CD8-positive, alpha-beta memory T cell (primary cell): ENCODE measurements at places on chromosomes 3 and 15.

DNA sequence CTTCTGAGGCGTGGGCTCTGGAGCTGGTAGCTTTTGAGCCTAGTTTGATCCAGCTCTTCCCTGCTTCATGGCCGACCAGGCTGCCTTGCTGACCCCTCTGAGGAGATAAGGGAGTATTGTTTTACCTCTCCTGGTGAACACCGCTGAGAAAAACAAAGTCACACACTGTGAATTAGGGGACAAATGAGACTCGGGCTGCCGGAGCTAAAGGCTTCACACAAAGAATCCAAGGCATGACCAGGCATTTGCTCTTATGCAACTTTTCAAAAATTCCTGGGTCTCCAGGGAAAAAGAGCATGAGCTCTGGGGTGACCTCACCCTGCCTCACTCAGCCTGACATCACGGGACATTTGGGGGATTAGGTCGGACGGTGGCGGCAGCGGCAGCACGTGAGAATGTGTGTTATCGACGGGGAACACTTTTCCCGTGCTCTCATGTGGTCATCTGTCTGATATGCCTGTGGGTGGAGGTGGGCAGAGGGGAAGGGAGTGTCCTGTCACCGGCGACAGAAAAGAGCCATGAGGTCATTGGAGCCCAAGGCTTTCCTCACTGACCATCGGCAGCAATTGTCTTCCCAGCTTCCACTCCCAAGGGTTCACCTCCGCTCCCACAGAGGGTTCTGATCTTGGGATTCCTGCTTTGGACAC is 61.0 kb downstream of the TMEM44 start:
- no peak for DNase-seq

GRCh38 chr15:91407269-91407889 is 307.3 kb downstream of the SV2B start:
- DNase-seq, result no peak

DNA sequence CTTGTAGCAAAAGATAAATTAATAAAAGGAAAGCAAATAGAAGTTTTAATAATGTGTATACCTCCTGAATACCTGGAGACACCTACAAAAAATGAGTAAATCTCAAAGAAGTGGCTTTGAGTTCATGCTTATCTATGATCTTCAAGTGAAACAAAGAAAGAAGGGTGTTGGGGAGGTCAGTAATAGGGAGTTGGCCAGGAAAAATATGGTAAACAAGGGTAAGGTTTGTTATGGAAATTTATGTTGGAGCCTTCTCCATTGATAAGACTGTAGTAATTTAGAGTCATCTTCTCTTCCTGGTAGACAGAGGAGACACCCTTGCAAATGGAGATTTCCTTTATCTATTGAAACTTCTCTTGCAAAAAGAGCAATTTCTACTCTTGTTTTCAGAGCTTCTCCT is 6.6 kb upstream of the CCR8 start:
- DNase-seq, result no peak

DNA sequence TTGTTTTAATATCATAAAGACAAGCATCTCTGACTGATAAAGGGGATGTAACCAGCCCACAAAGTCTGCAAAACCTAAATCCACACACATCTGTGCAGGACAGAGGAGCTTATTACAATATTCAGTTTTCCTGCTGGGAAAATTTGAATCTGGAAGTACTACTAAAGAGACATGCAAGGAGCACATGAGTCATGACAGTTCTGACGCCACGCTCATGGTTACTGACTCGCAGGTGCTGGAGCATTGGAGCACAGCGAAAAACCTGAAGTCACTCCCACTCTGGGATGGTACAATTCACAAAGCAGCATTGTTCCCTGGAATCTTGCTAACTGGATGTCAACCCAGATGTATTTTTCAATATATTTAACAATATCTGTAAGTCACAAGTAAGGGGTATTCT is 7.6 kb upstream of the ISL2 start:
- DNase-seq, result no peak

GRCh38 chr15:89129816-89130134 is 41.5 kb downstream of the ABHD2 start:
- no peak for DNase-seq

DNA sequence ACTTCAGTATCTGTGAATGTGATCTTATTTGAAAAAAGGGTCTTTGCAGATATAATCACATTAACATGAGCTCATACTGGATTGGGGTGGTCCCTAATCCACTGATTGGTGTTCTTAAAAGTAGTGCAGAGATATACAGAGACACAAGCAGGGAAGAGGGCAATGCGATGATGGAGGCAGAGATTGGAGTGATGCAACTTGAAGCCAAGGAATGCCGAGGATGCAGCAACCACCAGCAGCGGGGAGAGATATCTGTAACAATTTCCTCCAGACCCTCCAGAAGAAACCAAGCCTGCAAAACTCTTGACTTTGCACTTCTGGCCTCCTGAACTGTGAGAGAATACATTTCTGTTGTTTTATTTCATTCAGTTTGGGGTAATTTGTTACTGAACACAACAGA is 171.0 kb upstream of the MBNL1 start:
- no peak for DNase-seq

DNA sequence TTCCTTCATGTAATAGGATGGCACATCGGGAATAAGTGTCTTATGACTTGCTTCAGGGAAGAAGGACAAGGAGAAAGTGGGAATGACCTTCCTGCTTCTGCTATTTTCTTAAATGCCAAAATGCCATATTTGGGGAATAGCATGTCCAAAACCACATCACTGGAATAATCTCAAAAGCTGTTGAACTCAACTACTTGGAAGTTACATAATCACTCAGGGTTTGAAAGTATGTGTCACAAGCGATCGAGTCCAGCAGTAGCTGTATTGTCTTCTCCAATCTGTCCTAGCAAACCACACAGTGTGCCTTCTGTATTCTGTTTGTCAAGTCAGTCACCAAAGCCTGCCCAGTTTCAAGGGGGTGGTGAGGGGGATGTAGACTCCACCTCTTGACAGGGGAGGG is 58.3 kb upstream of the GADL1 start:
- DNase-seq, result no peak

DNA sequence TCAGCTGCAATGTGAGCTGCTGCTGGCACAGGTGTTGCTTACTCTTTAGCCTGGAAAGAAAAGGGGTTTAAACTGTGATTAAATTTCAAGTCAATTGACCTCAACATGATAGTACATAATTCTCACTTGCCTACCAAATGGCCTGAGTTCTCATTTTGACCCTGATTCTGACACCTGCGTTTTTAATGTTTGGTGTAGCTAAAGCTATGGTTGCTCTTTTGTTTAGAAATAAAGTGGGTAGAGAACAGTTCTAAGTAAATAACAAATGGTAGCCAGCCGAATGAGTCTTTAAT is 100.8 kb upstream of the SOX2 start:
- DNase-seq, result no peak

DNA sequence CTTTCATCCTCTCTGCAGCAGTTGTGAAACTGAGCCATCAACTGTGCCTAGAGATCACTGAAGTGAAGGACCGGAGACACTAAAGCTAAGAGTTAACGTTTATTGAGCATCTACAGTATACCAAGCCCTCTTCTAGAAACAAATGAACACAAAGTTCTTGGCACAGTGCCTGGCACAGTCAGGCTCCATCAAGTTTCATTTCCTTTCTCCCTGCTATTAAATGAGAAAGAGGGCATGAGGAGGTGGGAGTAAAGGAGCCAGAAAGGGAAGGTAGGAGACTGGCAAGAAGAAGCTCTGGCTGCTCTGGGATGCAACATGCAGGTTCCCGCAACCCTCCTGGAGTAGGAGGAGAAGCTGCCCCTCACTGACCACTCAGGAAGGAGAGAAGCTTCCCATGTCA is 30.6 kb downstream of the CYP19A1 start:
- no peak for DNase-seq

DNA sequence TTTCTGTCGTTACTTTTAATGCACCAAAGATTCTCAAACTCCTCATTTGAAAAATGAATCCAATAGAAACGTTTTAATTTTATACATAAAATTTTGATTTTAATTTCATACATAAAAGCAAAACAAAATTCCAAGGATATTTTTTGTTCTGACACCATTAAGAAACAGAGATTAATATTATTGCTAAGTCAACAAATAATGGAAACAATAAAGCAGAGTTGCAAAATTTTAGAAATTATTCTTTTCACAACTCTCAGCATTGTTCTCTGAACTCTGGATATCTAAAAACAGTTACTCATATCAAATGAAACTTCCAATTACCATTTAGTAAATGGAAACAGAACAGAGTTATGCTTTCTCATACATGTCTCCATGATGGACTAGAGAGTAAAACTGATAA is 260.2 kb downstream of the EPHA6 start:
- DNase-seq, result no peak

DNA sequence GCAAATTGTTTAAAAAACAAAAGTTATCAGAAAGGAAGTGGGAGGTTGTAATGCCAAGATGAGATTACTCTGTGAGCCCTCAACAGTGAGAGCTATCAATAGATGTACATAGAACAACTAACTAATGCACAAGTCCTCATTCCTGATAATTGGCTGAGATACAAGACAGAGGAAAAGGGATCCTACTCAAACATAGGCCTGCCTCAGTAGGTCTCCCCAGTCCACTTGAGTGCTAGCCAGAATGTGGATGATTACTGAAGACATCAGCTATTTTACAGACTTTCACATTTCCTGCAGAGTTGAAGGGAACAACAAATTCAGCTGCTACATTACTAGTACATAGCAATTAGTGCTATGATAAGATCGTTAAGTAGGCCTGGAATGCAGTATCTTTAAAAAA is 981.9 kb downstream of the TUSC7 start:
- DNase-seq, result no peak

GRCh38 chr15:52102463-52102862 is 10.1 kb downstream of the BCL2L10 start:
- no peak for DNase-seq

DNA sequence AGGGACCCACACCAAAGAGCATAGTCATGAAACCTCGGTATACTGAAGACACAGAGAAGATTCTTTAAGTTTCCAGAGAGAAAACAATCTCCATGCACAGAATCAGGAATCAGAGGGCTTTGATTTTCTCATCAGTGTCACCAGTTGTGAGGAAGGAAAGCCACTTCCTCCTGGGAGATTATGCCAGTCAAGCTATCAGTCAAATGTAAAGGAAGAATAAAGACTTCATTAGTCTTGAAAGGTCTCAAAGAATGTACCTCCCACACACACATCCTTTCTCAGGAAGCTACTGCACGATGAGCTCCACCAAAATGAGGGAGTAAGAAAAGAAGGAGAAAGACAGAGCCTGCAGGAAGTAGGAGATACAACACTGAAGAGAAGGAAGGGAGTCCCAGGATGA is 486.3 kb downstream of the SHQ1 start:
- no peak for DNase-seq

- no peak for DNase-seq
These were observed 810.2 kb upstream of the ALCAM start for GRCh38 chr3:104556372-104557078.

- no peak for DNase-seq
These were observed 87.0 kb downstream of the CTNNB1 start for GRCh38 chr3:41286305-41286704.

DNA sequence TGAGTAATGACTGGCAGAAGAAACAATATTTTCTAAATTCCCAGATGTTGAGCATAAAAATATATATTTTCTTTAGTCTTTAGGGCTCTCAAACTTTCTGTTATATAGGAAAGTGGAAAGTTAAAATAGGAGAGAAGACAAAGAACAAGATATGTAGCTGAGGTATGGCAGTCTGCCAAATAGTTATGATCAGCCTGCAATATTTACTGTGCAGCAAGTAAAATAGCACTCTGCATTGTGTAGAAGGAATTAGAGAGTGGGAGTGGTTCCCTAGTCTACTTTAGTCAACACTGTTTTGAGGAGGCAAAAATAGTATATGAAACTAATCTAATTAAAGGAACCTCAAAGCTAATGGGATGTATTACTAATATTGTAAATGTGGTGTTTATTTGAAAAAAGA is 978.1 kb upstream of the ALCAM start:
- DNase-seq, result no peak
